ENCODE measurements at places on chromosomes 13 and 19. TPM values are rescaled to one million over a fixed set of nuclear protein-coding genes. Genes with fewer than 3 reads are reported as not detected.

The PROZ gene
- total RNA-seq, result 0.20 TPM

The ZNRF4 gene
- not detected for total RNA-seq

The HRC gene
- total RNA-seq, result not detected

The POU2F2 gene
- total RNA-seq, result 28.1 TPM

The NAPSA gene
- total RNA-seq, result 2.2 TPM

The RDH8 gene
- total RNA-seq, result not detected

The DACT3 gene
- 0.34 TPM for total RNA-seq

The SIGLEC10 gene
- 5.0 TPM for total RNA-seq

The UGGT2 gene
- total RNA-seq, result 0.68 TPM

The ACER1 gene
- 0.18 TPM for total RNA-seq

The KASH5 gene
- 0.23 TPM for total RNA-seq

The KLK5 gene
- not detected for total RNA-seq

The UBL5 gene
- total RNA-seq, result 359 TPM

The IGLON5 gene
- total RNA-seq, result not detected

The MAP2K2 gene
- total RNA-seq, result 135 TPM
